ENCODE measurements at places on chromosomes 6 and 20.

- no peak for DNase-seq
Measured at GRCh38 chr20:37726971-37727956, 33.4 kb downstream of the CTNNBL1 start.

GRCh38 chr20:50331469-50332363, 141.1 kb downstream of the CEBPB start:
- DNase-seq, result no peak

DNA sequence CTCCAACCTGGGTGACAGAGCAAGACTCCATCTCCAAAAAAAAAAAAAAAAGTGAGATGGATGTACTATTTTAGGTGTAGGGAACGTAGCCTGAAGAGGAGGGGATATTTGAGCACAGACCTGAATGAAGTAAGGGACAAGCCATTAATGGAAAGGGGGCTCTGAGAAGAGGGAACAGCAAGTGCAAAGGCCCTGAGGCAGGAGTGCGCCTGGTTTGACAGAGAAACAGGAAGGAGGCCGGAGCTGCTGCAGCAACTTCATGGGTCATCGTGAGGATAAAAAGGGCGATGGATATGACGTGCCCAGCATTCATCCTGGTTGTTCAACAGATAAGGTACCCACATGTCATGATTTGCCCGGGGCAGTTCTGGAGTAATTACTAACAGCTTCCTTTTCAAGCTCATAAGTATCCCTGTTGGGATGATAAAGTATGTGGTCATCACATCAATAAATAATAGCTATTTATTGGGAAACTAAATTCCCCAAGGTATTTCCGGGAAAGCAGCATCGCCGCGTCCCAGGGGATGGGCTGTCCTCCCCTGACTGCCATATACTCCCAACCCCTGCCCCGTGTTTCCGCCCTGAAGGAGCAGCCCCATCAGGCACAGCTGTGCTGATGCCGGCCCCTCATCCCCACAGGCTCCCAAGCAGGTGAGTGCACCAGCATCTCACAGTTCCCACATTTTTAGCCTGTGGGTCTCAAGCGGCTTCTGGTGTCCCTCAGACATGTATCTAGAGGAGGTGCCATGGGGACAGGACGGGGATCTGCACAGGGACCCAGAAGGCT, 43.4 kb downstream of the DLGAP4 start:
- no peak for DNase-seq

DNA sequence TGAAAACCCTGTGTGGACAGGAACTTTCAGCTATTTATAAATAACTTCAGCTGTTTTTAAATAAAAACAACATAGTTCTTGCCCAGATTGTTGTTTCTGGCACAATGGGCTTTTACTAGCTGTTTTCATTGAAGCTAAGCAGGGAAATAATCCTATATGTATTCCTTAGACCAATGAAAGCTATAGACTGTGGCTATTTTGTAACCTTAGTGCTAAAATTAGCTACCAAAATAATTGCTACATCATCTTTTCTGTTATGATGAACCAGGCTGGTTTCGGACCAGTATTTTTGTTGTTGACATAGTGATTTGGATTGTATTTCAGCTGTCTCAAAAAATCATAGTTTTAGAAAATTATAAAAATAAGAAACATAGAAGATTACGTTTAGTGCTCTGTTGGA, 13.7 kb downstream of the PHF3 start:
- no peak for DNase-seq

DNA sequence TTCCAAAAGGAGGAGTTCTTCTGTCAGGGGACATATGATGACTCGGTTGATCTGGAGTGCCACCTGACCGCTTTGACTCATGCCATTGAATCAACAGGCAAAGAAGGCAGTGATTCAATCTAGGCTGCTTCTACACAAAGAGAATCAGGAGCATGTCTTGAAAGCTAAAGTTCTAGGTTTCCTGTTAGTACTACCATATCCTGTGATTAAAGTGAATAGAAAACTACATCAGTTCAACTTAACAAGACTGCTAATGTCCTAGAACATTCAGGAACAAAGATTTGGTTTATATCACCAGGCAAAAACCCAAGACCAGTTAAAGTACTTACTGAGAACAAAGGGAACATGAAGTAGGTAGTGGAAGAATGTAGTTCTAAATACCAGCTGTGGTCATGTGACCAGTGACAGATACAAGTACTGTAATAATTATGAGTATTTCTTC, 216.8 kb upstream of the SGK1 start:
- no peak for DNase-seq

- DNase-seq, result peak; percentile 31
Measured at GRCh38 chr6:28137505-28137981, 4.1 kb upstream of the ZKSCAN8 start.

Data from SW 1271 (cell line).